ENCODE measurements at places on chromosomes 5 and 9.

DNA sequence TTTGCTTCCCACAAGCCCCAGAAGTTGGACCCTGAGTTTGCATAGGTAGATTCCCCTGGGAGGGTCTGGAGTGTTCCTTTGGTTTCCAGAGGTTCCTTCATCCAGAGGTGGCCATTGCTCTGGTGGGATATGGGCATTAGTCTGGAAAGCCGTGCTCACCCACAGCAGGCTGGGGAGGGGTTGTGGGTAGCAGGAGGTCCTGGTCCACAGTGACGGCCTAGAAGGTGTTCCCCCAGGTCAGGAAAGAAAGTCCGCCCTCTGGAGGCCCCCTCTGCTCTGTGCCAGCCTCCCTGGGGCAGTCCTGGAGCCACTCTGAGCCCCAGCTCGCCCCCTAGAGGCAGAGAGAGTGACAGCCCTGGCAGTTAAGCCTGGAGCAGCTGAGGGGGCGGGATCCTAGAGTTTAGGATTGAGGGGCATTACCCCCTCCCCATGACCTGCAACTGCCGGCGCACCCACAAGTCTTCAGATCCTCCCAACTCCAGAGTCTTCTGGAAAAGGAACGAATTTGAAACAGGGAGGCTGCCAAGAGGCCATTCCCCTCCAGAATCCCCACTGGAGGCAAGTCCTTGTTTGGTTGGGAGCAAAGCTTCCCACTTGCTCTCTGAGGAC is 36.8 kb downstream of the NDST1 start:
- peak; percentile 82 for DNase-seq

- no peak for DNase-seq
Observed at GRCh38 chr9:34575862-34576596, 13.5 kb downstream of the CNTFR start.

GRCh38 chr5:64958757-64959391 is 190.1 kb downstream of the CWC27 start:
- no peak for DNase-seq

GRCh38 chr5:18882154-18882553 is 1105.8 kb downstream of the CDH18 start:
- DNase-seq: no peak

GRCh38 chr5:172844577-172844838 is 10.5 kb downstream of the ERGIC1 start:
- DNase-seq: no peak

GRCh38 chr9:92119586-92119985 is 4.4 kb upstream of the SPTLC1 start:
- no peak for DNase-seq

GRCh38 chr5:103066326-103066725 is 53.6 kb downstream of the GIN1 start:
- DNase-seq: no peak

DNA sequence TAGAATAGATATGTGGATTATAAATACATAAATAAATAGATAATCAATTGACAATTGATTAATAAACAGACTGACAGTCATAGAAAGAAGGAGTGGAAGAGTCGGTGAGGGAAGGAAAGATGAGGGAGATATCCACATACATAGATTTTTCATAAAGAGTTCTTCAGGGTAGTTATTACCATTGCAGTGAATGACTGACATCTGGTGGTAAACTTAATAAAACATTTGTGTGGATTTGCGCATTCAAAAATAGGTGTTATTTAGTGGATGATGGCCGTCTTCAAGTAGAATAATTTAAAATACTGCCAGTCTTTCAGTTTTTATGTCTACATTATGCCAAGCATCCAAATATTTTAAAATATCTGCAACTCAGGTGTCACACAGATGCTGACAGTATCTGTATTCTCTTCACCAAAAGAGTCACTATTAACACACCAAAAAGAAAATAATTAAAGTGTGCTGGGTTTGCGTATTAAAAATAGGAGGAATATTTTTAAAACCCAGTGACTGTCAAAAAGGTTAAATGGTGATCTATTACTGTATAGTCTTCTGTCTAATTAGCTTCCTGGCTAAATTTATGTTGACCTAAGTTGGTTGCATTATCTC is 78.8 kb downstream of the GIN1 start:
- DNase-seq: no peak

DNA sequence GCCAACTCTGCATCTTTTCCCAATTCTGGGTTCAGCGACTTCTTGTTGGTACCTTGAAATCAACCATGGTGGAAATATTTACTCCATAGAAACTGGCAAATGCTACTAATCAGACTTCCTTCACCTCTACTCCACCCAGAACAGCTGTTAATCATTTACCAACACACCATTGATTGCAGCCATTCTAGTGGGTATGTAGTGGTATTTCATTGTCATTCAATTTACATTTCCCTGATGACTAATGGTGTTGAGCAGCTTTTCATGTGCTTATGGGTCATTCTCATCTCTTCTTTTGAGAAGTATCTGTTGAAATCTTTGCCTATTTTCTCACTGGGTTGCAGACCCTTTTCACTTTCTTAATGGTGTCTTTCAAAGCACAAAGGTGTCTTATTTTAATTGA is 122.4 kb upstream of the MSX2 start:
- DNase-seq: no peak

DNA sequence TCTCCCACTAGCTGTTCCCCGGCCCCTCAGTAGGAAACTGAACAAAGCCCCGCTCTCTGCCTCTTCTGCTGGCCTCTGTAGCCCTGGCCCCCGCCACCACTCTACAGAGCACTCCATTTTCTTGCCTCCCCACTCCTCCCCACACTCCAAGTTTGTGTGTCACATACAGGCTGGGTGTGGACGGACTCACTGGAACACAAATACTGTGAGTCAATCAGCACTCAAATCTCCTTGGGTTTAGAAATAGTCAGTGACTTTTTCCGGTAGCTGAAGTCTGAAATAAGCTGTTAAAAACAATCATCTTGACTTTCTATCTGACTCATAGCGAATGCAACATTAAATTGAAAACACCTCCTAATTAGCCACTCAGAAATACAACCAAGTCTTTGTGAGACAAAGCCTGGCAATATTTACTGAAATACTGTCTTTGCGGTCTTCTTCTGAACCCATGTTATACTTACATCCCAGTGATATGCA is 122.5 kb downstream of the LHFPL2 start:
- no peak for DNase-seq

DNA sequence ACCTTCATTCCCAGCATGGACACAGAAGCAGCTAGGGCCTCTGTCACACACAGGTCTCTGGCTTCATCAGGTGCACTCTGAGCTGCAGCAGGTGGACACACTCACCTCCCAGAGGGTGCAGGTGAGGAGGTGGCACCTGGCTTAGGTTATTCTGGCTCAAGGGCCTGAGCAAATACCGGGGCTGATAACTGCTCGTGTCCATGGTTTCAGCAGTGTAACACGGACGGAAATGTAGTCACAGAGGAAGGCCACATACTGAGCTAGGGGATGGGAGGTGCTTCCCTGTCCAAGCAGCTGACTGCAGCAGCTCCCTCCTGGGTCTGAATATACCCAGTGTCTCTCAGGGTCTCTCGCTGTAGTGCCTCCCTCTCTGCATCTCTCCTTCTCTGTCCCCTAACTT is 5.7 kb downstream of the PHF2 start:
- no peak for DNase-seq

DNA sequence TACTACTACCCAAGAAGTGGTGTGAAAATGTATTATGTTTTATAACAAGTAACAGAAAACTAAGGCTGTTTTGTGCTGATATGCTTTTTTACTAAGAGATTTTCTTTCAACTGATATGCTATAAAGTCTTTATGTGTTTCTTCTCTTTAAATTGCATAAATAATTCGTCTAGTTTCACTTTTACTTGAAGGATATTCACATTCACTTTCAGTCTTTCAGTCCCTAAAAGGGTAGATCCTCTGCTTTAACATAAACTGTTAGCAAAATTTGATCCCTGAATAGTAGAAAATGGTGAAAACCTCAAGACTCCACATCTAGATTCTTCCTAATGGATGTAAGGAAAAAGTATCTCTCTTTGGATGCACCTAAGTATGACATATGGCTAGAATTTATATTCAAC is 69.0 kb upstream of the FST start:
- DNase-seq: no peak

- DNase-seq: peak; percentile 16
Observed at GRCh38 chr9:76996700-76997099, 22.8 kb upstream of the FOXB2 start.

GRCh38 chr9:34689512-34689911 is 1.6 kb downstream of the CCL19 start:
- no peak for DNase-seq

DNA sequence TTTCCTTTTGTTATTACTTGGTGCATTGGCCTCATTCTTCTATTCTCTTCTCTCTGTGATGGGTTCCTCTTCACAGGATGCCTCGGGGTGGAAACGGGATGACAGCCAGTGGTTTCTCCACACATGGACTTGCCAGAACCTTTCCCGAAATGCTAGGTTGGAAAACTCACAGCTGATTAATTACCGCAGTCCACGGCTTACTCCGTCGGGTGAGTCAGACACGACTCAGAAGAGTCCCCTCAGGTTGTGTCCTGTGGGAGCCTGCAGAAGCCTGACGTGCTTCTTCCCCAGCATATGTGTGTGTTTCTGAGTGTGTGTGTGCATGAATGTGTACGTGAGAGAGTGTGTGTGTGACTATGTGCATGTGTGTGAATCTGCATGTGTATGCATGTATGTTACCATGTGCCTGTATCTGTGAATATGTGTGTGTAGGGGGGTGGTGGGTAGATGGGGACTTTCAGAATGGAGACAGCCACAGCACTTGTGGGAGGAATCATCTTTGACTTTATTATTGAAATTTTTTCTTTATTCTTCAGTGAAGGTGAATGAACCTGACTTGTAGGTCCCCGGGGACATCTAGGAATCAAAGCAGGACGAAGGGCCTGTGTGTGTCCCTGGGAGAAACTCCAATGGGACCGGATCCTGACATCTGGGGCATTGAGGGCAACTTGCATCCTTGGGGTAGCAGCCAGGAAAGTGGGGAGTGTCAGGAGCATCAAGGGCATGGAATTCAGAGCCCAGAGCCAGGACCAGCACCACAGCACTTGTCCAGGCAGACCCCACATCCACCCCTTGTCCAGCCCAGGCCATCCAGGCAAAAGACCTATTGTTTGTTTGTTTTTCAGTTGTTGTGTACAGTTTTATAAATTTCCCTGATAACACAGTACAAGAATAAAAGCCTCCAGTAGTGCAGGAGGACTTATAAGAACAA is 21.9 kb upstream of the MED10 start:
- no peak for DNase-seq

DNA sequence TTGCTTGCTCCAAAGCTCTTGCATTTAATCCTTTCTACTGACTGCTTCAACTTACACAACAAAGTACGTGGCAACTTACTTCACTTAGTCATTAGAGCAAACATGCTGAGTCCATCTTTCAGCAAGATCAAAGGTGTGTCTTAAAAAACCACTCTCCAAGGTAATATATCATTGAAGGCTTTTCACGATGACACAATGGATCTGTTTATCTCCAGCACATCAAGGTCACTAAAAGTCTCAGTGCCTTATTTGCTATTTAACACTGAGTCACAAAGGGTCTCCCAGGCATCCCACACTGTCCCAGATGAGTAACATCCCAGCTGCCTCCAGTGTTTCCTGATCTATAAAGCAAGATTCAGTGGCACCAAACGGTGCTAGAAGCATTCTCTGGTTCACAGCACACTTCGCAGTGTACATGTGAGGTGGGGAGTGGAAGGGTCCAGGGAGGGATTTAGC is 3.7 kb upstream of the CLK4 start:
- DNase-seq: no peak

- DNase-seq: no peak
Observed at GRCh38 chr9:113223963-113224362, 2.6 kb downstream of the SLC31A1 start.

DNA sequence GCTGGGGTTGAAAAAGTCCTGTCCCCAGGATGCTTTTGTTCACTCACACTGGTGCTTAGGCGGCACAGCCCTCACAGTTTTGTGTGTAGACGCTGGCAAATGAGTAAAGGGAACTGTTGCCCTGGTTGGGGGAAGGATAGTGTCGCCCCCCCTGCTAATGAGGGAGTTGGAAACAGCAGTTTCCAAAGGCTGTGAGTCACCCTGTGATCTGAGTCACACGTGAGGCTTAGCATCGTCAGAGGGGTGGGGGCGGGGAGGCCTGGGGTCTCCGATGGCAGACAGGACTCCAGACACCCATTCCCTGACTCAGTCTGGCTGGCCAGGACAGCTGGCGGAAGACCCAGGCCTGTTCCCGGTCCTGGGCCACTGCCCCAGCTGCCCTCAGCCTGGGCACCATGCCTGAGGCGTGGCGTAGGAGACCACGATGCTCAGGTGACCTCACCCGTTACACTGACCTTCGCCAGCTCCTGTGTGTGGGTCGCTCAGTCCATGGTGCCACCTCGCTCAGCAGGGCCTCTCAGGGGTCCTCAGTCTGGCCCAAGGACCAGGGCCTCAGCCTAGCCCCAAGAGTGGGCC is 2.9 kb downstream of the DNAJB5 start:
- DNase-seq: peak; percentile 77

- DNase-seq: peak; percentile 22
Observed at GRCh38 chr9:34578241-34579103, 11.1 kb downstream of the CNTFR start.

GRCh38 chr9:126468141-126468825 is 141.7 kb downstream of the MVB12B start:
- no peak for DNase-seq

DNA sequence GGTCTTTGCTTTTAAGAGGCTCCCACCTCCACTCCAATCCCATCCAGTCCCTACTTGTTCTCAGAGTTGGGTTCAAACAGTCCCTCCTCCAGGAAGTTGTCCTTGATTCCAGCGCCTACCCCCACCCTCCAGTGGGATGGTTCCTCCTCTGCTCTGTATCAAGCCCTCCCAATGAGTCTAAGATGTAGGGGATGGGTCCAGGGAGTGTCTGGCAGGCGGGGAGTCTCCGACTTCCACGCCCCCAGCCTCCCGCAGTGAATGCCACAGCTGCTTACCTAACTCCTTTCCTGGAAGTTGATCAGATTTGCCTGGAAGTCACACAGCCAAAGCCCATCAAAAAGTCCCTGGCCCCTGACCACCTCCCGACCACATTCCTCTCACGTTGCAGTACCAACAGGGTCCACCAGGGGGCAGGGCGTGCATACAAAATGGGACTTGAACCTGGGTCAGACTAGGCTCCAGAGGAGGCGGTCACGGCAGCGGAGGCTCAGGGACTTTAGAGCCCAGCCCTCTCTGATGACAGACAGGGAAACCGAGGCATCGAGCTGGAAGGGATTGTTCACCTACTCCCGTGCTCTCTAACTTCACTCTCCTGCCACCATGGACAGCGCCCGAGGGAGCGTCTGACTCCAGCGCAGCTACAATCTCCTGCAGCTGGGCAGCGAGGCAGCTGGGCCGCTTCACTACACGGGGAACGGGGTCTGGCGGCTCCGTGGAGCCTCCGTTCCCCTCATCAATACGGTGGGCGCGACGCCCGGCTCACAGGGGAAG is 25.0 kb upstream of the TDRD7 start:
- peak; percentile 84 for DNase-seq

- no peak for DNase-seq
Observed at GRCh38 chr5:169012450-169012849, 288.5 kb downstream of the SLIT3 start.

DNA sequence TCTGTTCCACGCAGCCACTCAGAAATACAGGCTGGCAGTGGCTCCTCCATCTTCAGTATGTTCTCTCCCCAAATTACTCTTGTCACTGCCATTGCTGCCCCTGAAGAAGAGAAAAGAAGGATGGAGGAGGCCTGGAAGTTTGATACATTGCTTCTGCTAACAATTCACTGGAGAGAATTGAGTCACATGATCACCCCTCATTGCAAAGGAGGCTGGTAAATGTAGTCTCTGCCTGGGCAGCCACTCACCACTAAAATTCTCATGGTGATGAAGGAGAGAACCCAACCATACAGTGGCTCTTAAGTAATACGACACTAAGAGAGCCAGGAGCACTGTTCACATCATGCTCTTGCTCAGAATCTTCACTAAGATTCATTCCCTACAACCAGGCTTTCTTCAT is 112.0 kb downstream of the DOCK8 start:
- no peak for DNase-seq
